Colonic mucosa (tissue), 4 donors: ENCODE measurements at places on chromosomes 6 and 20. TPM values are rescaled to one million over a fixed set of nuclear protein-coding genes. Genes with fewer than 3 reads are reported as not detected.

DNA sequence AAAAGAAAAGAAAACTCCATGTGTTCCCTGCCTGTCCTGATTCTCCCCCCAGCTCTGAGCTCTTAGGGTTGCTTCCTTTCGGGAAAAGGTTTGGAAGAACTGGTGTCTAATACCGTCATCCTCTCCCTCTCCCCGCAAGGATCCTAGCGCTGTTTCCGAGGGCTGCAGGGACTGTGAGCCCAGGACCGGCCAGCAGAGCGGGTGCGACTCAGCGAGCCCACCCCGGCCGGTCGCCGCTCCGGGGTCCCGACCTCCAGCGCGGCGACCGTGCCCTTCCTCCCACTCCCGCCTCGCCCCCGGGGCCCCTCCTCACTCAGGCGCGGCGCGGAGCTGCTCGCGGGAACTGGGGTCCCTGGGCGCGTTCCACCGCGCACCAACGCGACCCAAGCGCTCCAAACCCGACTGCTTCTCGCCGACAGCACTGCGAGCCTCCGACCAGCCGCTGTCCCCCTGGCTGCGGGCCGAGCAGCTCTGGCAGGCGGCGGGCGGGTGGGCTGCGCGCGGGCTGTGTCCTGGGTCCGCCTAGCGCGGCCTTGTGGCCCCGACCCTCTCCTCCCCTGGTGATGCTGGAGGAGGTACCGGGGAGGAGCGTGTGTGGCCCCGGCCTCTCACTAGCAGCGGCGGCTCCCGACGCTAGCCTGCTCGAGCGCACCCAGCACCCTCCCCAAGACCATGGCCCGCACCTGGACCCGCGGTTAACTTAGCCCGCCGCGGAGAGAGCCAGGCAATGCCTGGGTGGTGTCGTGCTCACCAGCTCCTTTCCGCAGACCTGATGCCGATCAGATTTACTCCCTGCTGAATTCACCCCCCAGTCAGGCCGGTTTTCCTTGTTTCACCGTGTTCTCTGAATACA lies at the start of gene PLA2G7:
Gene PLA2G7 (minus strand): TSS at position 509 of the 853 bp plus-strand sequence. CDS start 12,484 bp downstream, outside the sequence.
- H3K4me3 ChIP-seq: peak within 1 kb of the TSS; percentile 58
- H3K27me3 ChIP-seq: no peaks in the 10 kb centered on the region
- H3K36me3 ChIP-seq: no peaks in the 10 kb centered on the region
- H3K27ac ChIP-seq: no peak within 1 kb of the TSS
- H3K4me1 ChIP-seq: no peaks in the 10 kb centered on the region

Gene ADGB
- total RNA-seq: 0.72 TPM

Gene HAO1
- not detected for total RNA-seq

Gene C20orf204
- 0.29 TPM for total RNA-seq

GRCh38 chr6:89792881-89793280 lies 26.7 kb downstream of the MDN1 start:
- H3K27ac ChIP-seq: no peak overlapping the region
- H3K36me3 ChIP-seq: no peaks in the 10 kb centered on the region
- H3K4me1 ChIP-seq: no peaks in the 10 kb centered on the region
- no peak for DNase-seq
- H3K4me3 ChIP-seq: no peak overlapping the region

DNA sequence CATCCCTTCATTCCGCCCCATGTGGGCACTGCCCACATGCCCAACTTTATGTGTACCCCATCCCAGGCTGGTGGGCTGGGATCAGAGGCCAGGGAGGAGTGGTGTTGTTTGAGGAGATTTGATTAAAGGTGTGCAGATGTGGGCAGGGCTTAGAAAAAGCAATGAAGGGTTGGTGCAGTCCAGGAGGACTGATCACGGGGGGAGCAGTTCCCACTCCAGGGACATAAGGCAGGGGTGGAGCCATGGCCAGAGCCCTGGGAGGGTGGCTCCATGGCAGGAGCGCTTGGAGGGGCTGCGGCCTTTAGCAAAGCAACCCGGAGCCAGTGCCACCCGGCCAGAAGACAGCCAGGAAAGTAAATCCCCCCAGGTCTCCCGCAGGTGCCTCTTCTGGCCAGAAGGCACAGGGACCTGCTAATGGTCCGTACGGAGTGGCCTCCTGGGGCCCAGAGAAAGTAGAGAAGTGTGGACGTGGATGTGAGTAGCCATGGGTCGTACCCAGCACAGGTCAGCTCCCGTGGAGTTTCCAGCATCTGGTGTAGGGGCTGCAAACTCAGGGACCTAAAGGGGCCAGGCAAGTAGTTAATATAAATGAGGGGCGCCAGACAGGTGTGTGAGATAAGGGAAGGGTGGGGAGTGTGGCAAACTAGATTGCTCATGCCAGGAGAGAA lies 62.1 kb upstream of the APCDD1L start:
- DNase-seq: no peak
- H3K4me3 ChIP-seq: no peak overlapping the region
- no peaks in the 10 kb centered on the region for H3K27me3 ChIP-seq

DNA sequence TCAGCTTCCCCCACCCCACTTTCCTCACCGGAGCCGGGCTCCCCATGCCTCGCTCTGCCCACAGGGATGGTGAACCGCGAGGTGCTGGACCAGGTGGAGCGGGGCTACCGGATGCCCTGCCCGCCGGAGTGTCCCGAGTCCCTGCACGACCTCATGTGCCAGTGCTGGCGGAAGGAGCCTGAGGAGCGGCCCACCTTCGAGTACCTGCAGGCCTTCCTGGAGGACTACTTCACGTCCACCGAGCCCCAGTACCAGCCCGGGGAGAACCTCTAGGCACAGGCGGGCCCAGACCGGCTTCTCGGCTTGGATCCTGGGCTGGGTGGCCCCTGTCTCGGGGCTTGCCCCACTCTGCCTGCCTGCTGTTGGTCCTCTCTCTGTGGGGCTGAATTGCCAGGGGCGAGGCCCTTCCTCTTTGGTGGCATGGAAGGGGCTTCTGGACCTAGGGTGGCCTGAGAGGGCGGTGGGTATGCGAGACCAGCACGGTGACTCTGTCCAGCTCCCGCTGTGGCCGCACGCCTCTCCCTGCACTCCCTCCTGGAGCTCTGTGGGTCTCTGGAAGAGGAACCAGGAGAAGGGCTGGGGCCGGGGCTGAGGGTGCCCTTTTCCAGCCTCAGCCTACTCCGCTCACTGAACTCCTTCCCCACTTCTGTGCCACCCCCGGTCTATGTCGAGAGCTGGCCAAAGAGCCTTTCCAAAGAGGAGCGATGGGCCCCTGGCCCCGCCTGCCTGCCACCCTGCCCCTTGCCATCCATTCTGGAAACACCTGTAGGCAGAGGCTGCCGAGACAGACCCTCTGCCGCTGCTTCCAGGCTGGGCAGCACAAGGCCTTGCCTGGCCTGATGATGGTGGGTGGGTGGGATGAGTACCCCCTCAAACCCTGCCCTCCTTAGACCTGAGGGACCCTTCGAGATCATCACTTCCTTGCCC lies 57.4 kb downstream of the SRC start:
- no peak for DNase-seq
- H3K36me3 ChIP-seq: no peaks in the 10 kb centered on the region
- no peaks in the 10 kb centered on the region for H3K27me3 ChIP-seq
- no peaks in the 10 kb centered on the region for H3K4me1 ChIP-seq
- H3K4me3 ChIP-seq: no peak overlapping the region

Gene KIF6
- 0.08 TPM for total RNA-seq

DNA sequence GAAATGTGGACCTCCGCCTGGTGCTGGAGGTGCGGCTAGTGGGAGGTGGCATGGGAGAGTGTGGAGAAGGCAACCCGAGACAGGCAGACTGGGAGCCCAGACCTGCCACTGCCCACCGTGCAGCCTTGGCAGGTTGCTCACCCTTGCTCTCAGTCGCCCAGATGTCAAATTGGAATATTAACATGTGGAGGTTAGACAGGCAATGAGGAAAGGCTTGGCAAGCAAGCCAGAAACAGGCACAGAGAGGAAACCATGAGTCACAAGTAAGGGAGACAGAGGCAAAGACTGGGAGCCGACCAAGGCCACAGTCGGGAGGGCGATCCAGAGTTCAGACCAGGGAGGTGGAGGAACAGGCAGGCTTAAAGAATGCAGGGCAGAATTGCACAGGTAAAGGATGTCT lies 178.2 kb downstream of the FOXC1 start:
- H3K27ac ChIP-seq: no peak overlapping the region
- DNase-seq: no peak
- H3K4me3 ChIP-seq: no peak overlapping the region
- H3K4me1 ChIP-seq: no peaks in the 10 kb centered on the region

Gene CCN2
- 115 TPM for total RNA-seq

- no peak overlapping the region for H3K27ac ChIP-seq
- no peak for DNase-seq
- no peaks in the 10 kb centered on the region for H3K27me3 ChIP-seq
- no peaks in the 10 kb centered on the region for H3K36me3 ChIP-seq
- H3K4me1 ChIP-seq: no peaks in the 10 kb centered on the region
Measured at GRCh38 chr6:85461798-85462170, 11.9 kb downstream of the NT5E start.
